ENCODE measurements at places on chromosomes 7 and 10.

DNA sequence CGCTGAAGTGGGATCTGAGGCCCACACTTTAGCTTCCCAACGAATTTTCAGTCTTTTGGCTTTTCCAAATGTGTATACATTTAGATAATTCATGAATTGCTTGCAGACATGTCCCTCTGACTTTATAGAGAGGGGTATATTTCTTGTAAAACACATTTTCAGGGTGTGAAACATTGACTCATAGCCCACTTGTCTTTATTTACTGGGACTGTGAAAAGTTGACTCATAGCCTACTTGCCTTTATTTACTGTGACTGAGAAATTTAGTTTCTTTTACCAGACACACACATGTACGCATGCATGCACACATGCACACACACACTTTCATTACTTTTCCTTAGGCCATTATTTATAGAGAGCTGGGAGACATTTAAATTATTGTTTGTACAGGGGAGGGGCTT, 79.1 kb downstream of the VTI1A start:
- no peak for DNase-seq

DNA sequence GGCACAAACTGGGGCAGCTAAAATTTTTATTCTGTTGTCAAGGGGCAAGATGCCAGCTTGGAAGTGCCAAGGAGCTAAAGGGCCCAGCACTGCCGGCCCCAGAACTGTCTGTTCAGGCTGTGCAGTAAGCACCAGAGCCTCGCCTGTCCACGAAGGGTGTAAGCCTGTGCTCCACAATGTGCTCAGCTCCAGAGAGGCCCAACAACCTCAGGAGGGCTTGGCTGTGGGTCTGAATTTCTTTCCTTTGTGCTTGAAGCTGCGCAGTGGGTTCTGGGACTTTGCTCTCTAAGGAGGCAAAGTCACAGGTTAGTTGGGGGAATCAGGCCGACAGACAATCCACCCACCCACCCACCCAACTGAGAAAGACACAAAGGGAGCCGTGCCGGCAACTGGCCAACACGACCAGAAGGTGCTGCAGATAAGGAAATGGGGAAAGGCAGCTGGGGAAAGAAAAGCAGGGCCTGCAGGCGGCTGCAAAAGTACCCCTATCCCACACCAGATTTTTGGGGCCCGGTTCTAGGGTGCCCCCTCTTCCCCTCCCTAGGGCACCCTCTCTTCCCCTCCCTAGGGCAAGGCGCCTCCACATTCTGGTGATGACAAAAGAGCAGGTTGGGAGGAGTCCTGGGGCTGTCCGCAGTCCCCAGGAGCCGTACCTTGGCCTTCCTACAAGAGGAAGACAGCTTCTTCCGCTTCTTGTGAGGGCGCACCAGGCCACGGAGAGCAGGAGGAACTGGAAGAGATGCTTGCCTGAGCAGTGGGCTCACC, 7.7 kb downstream of the DDX56 start:
- DNase-seq = no peak

DNA sequence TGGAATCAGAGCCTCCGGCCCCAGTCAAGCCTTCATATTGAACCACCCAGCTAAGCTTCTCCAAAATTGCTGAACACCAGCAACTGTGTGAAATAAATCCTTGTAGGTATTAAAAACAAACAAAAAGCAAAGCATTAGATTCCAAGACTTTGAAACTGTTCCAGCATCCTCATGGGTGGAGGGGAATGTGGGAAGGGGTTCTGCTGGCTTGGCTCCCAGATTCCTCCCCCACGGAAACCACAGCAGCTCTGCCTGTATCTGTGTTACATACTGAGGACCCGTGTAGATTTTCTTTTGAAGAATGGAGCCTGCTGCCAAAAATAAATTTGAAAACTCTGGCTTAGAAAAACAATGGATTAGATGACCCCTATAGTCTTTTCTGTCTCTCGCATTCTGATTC, 20.0 kb downstream of the AKR1B1 start:
- no peak for DNase-seq

GRCh38 chr7:79290841-79291497, 162.5 kb downstream of the MAGI2 start:
- no peak for DNase-seq

DNA sequence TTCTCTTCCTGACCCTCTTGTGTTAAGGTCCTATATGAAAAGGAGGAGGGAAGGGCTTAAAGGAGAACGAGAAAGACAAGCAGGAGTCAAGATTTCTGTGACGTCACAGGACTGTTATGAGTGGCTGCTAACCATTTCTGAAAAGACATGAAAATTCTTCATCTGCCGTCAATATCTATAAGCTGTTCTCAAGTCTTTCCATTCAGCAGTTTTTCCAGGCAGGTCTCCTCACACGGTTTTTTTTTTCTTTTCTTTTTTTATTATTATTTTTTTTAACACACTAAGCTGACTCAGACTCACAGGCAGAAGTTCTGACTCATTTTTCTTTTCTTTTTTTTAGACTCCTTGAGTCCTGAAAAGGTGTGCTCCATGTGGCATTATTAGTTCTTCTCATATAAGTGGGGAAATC, 72.0 kb downstream of the DGKI start:
- no peak for DNase-seq

DNA sequence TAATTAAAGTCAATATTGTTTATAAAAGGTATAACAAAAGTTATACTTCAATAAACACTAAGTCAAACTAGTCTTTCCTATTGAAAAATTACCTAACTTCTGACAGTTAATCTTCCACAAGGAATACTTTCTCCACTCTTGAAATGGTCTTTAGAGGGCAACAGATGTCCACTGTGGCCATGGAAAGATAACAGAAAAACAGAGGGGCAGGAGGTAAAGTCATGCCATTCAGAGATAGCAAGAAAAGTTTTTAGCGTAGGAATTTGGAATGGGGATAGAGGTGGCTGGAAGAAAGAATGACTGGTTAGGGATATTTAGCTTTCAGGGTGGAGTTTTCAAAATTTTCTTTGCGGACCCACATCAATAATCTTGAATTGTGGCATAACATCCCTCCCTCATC, 34.7 kb downstream of the HYCC1 start:
- no peak for DNase-seq

DNA sequence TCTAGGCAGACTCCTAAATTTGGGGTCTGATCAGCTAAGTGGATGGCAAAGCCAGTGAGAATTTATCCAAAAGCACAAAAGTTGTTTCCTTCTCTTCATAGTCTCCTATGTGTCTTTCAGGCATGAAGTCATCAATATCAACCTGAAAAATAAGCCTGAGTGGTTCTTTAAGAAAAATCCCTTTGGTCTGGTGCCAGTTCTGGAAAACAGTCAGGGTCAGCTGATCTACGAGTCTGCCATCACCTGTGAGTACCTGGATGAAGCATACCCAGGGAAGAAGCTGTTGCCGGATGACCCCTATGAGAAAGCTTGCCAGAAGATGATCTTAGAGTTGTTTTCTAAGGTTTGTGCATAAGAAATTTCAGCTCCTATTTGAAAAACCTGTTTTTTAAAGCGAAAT, 4.8 kb downstream of the GSTO1 start:
- no peak for DNase-seq

DNA sequence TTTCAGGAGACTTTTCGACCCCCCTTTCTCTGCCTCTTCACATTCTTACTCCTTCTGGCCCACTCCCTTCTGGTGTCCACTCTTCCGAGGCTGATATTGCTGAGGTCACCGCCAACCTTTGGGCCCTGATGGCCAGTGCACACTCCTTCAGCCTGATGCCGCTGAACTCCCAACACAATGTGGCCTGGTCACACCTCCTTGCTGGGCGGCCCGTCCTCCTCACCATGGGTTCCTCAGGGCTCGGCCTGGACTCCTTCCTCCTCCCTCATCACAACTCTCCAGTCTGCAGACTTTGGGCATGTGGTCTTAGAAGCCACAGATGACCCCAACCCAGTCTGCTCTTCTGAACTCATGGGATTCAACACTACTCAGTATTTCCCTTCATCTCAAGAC, 583.0 kb upstream of the MGMT start:
- DNase-seq = no peak
